ENCODE measurements at places on chromosomes 13 and 19. TPM values are rescaled to one million over a fixed set of nuclear protein-coding genes. Genes with fewer than 3 reads are reported as not detected.

Gene COL4A1
- total RNA-seq, result 166 TPM

Gene CEACAM3
- not detected for total RNA-seq

Gene GIPR
- total RNA-seq, result not detected

Gene SMIM44
- total RNA-seq, result not detected

Gene ZNF91
- total RNA-seq, result 20.2 TPM

Gene KL
- total RNA-seq, result 0.20 TPM

Gene PAK4
- total RNA-seq, result 6.6 TPM

Gene ZNF649
- total RNA-seq, result 6.5 TPM

Gene TNFSF9
- 1.5 TPM for total RNA-seq

Gene FSD1
- total RNA-seq, result 2.6 TPM

Gene COX7A1
- total RNA-seq, result 3.3 TPM

Gene GJB6
- total RNA-seq, result not detected

Gene ZNF541
- under 0.01 TPM for total RNA-seq

Gene UCHL3
- 65.8 TPM for total RNA-seq

Gene LHFPL6
- total RNA-seq, result 59.2 TPM

Gene ZNF221
- 6.1 TPM for total RNA-seq

Gene FGF22
- total RNA-seq, result not detected

Gene C1QTNF9
- not detected for total RNA-seq

Gene ZIK1
- 4.4 TPM for total RNA-seq

Gene NHLRC3
- total RNA-seq, result 11.4 TPM

Gene COL5A3
- 18.7 TPM for total RNA-seq

Gene CAPN12
- total RNA-seq, result not detected

Gene NTN5
- not detected for total RNA-seq

Gene SERP2
- 5.9 TPM for total RNA-seq

Gene BEST2
- not detected for total RNA-seq

Gene PRR36
- total RNA-seq, result not detected

Gene ZNF486
- total RNA-seq, result 4.9 TPM

Gene MAST1
- total RNA-seq, result not detected

Gene SPACA4
- total RNA-seq, result not detected

Gene ERICH6B
- total RNA-seq, result not detected

Gene TMEM238
- total RNA-seq, result not detected

Gene TTYH1
- not detected for total RNA-seq

Gene MADCAM1
- total RNA-seq, result 0.37 TPM

Gene LILRA1
- total RNA-seq, result not detected

Gene SLC10A2
- not detected for total RNA-seq

Gene VWA8
- total RNA-seq, result 24.3 TPM

Gene ZNF724
- 11.1 TPM for total RNA-seq
